Spleen (tissue), 13 donors: ENCODE measurements at places on chromosomes 16 and 17. TPM values are rescaled to one million over a fixed set of nuclear protein-coding genes. Genes with fewer than 3 reads are reported as not detected.

Gene EPN3
- polyA plus RNA-seq = 0.02 TPM

Gene HGS
- 119 TPM for polyA plus RNA-seq

Gene FNDC8
- not detected for polyA plus RNA-seq

Gene SLFN5
- polyA plus RNA-seq = 3.2 TPM

Gene PLA2G10
- polyA plus RNA-seq = not detected

Gene ITGB4
- 49.9 TPM for polyA plus RNA-seq

Gene DNASE1L2
- polyA plus RNA-seq = 0.59 TPM

Gene KRT10
- polyA plus RNA-seq = 35.3 TPM

Gene SPATA22
- 0.22 TPM for polyA plus RNA-seq

Gene KRT15
- polyA plus RNA-seq = 1.3 TPM

Gene BCO1
- polyA plus RNA-seq = not detected

Gene CALCOCO2
- polyA plus RNA-seq = 30.1 TPM

DNA sequence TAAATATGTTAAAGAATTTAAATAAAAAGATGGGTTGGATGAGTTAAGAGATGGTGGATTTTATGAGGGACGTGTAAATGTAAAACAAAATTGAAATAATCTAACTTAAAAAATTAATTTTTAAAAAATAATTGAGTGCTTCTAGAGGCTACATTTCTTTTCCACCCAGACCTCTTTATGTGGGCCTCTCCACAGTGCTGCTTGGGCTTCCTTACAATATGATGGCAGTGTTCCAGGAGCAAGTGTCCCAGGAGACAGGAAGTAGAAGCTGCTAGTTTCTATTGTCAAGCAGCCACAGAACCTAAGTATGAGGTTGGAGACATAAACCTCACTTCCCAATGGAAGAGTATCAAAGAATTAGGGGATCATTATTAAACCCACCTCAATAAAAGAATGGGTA, 205.7 kb upstream of the CPHXL start:
- no peak for DNase-seq

DNA sequence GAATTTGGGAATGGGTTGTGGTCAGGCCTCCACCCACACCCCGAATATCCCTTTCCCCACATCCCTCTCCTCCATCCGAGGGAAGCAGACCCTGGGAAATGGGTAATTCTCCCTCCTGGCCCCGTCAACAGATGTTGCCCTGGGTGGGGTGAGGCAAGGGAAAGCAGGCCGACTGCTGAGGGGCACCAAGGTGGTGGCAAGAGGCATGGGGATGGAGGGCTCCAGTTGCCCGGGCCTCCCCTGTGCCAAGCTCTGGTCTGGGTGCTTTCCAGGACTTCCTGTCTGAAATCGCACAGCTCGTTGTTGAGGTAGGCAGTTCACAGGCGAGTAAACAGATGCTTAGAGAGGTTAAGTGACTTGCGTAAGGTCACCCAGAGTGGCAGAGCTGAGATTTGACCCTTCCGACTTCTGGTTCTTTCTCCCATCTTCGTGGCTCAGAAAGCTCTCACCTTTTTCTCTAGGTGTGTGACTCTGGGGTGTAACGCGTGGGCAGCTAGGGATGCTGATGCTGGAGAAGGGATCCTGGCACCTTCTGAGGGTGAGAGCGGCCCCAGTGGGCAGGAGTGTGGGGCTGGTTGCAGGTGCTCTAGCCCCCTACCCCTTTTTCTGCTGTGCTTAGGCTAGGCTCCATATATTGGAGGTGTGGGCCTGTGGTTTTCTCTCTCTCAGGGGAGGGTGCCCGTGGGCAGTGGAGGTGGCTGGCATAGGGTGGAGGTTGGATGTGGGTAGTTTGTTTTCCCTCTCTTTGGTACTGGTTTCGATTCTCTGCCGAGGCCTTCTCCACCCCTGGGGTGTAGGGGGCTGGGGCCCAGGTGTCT, 17.2 kb downstream of the RARA start:
- peak; percentile 86 for DNase-seq

DNA sequence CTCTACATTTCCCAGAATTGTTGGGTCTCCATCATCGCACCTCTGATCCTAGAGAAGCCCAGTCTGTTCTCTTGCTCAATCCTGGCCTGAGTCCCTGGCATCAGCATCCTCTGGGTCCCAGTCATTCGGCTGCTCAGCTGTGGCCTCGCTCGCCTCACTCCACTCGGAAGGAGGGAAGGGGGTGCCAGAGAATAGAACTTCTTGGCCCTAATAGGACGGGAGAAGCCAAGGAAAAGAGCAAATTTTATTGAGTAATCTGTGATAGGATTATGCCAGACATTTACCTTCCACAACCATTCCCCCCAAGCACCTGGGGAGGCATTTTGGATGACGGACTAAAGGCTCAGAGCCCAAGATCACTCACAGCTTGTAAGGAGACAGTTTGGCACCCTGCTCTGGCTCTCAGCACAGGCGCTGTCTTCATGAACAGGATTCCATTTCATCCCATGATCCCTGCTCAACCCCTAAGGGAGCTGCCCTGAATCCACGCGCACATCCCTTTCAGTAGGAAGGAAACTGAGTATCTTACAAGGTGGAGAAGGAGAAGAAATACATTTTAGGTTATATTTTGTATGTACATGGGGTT, 498 bp upstream of the CLEC10A start:
- DNase-seq = no peak

GRCh38 chr16:13014476-13014875, 113.1 kb downstream of the SHISA9 start:
- no peak for DNase-seq

DNA sequence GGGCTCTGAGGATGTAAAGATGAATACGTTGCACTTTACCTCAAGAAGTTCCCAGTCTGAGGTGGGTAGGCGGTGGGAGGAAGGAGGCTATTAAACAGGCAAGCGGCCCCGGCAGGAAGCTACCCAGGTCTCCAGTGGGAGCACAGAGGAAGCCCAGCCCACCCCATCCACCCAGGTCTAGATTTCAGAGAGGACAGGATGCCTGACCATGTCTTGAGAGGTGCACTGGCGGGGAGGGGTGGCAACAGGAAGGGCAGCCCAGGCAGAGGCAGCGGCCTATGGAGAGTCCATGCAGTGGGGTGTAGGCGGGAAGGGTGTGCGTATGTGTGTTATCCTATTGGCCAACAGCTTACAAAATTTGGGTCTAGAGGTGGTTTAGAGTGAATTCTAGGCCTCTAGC, 13.9 kb downstream of the SARM1 start:
- no peak for DNase-seq

- no peak for DNase-seq
Observed at GRCh38 chr17:50470426-50470825, 1.7 kb upstream of the CHAD start.

- no peak for DNase-seq
Observed at GRCh38 chr17:37787055-37787757, 42.3 kb upstream of the HNF1B start.

DNA sequence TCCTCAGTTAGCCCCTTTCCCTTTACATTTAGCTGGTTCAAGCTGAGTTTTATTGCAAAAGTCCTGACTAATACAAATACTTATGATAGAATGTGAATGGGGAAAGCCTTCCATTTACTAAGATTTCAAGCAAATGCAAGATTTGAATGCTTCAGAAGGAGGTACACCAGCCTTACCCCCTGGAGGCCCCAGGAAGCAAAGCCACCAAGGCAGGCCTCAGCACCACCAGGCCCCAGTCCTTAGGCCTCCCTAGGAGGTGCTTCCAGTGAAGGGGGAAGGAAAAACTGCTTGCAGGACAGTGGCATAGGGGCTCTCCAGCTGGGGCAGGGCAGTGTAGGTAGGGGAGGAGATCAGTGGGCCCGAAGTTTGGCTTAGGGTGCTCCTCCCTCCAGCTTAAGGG, 7.3 kb upstream of the PRPSAP2 start:
- no peak for DNase-seq

- peak; percentile 93 for DNase-seq
Observed at GRCh38 chr17:2336852-2337543, at the start of gene SGSM2. TSS of gene SGSM2 (plus strand) at chr17:2337501. CDS start at chr17:2337689, 188 bp downstream.

DNA sequence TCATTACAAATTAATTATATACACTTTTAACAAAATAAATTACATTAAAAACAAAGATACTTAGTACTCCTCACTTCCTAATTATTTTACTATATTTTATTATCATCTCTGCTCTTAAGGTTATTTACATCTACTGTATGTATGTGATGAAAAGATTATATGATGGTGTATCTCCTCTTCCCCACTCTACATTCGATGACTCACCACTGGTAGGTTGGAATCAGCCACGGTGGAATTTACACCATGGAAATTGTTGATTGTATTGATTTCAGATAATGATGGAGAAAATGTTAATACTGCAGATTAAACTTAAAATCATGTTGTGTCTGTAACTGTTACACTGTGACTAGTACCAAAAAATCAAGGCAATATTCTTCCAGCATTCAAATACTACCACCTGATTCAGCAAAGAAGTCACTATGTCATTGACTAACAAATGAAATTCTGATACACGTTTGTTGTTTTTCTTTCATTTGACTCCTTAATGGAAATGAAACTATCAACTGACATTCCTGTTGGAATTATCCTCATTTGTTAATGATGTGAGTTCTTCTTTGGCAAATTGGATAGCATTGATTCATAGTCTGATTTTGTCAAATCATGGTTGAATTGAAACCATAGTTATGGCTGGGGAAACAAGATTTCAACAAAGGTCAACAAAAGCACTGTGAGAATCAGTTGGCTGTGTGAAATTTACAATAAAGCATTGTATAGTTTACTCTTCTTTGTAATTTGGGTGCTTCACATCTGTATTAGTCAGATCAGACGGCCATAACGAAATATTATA, 69.0 kb upstream of the NLK start:
- no peak for DNase-seq

DNA sequence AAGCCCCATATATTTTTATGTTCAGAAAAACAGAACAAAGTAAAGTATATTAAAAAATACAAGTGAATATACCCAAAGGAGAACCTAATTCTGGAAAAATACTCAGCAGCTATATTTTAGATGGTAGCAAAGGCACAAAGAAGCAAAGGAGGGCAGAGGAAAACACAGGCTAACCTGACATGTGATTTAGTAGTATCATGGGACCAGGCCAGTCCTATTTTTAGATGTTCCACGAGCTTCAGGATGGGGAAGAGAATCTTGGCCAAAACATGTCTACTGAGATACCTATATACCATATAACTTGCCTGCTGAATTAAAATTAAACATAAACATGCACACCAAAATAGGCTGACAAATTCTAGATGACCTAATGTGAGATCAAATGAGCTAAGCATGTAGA, 32.9 kb downstream of the SMYD4 start:
- no peak for DNase-seq

DNA sequence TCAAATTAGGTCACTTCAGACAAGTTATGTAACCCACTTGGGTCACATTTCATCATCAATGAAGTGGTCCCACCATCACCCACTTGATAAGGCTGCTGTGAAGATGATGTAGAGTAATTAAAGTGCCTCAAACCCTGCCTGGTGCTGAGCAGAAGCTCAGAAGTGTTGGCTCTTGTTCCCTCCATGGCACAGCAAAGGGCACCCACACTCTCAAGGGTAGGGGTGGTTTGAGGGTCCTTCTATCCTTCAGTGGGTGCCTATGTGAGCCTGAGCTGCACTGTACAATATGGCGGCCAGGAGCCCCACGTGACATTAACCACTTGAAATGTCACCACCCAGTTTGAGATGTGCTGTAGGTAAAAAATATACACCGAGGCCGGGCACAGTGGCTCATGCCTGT, 71.5 kb downstream of the CYTH1 start:
- no peak for DNase-seq

DNA sequence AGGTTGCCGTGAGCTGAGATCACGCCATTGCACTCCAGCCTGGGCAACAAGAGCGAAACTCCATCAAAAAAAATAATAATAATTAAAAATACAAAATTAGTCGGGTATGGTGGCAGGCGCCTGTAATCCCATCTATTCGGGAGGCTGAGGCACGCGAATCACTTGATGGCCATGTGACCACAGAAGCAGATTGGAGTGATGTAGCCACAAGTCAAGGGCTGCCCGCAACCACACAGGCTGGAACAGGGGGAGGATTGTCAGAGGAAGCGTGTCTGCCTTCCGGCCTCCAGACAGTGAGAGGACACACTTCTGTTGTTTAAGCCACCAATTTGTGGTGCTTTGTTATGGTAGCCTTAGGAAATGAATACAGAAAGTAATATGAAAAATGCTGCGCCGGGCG, 11.8 kb upstream of the NAGS start:
- DNase-seq = no peak

GRCh38 chr16:2813771-2814221, 3.2 kb upstream of the PRSS21 start:
- DNase-seq = peak; percentile 36

- no peak for DNase-seq
Observed at GRCh38 chr16:19071811-19072777, 4.7 kb downstream of the COQ7 start.

GRCh38 chr16:66026211-66026610, 340.3 kb upstream of the CDH5 start:
- no peak for DNase-seq

DNA sequence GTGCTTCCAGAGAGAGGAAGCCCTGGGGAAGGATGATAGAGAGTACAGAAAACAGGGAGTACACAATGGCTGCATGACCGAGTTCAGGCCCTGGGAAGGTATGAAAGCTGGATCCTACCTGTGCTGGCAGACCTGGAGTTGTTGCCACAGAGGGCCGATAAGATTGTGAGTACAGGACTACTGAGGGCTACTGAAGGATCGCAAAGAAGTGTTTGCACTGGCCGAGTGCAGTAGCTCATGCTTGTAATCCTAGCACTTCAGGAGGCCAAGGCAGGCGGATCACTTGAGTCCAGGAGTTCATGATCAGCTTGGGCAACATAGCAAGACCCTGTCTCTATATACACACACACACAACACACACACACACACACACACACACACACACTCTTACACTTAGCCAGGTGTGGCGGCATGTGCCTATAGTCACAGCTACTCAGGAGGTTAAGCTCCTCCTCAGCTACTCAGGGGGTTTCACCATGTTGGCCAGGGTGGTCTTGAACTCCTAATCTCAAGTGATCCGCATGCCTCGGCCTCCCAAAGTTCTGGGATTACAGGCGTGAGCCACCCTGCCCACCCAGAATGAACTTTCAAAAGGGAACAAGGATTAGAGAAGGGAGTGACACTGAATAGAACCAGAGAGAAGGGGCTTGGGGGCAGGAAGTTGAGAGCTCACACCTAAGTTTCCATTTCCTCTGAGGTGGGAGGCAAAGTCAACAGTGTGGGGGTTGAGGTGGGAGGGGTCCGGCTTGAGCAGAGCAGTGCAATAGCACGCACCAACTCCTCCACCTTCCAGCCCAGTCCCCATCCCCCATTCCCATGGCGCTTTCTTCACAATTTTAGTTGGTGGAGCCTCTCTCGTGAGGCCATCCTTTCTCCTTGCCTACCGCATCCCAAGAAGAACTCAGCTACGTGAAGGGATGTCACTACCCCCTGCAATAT, 7.5 kb downstream of the SCIMP start:
- DNase-seq = peak; percentile 87

- DNase-seq = no peak
Observed at GRCh38 chr16:85545227-85545818, 67.8 kb upstream of the GSE1 start.
